DND-41 (cell line): ENCODE measurements at places on chromosomes 5 and 9.

DNA sequence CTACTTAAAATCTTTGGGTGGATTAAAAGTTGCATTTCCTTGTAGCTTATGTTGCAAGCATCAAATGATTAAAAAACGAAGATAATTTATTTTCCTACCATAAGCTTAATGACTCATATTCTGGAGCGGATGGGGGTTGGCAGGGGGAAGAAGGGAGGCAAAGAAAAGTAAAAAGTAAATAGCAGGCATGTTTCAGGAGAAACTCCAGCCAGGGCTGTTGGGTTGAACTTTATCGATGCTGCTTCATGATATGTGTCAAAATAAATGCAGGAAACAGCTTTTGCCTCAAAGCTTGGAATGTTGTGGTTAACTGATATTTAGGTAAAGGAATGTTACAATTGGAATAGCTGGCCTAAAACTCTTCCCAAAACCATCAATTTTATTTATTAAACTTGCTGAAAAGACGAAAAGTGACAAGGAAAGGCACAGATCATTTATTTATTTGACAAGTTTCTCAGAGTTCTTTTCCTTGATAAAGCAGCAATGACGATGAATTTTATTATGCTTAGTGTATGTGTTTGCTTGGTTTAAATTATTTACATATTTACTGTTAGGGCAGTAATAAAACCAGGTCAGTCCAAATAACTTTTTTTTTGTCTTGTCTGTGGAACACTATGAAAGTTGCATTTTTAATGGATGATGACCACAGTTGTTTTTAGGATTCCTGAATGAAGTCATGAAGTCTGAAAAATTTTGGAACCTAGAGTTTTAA lies 177.9 kb downstream of the PCSK1 start:
- no peak for DNase-seq

DNA sequence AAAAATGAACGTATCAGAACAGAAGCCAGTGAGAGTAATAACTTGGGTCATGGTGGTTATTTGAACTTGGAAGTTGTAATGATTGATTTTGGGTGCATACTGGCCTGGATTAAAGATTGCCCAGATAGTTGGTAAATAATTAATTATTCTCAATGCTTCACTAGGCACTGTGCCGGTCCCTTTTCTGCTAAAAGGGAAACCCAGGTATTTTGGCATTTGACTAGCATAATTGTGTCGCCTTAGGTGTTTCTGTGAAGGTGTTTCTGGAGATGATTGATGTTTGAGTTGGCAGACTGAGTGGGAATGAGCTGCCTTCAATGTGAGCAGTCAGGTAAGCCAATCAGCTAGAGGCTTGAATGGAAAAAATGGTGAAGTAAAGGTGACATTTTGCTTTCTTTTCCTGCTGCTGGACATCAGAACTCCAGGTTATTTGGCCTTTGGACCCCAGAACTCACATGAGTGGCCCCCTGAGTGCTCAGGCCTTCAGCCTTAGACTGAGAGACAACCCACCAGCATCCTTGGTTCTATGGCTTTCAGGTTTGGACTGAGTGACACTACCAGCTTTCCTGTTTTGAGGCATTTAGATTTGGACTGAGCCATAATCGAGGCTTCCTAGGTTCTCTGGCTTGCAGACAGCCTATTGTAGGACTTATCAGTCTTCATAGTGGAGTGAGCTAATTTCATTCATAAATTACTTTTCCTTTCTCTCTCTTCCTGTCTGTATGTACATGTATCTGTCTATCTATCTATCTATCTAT lies 120.7 kb upstream of the PAPPA start:
- no peak for DNase-seq

DNA sequence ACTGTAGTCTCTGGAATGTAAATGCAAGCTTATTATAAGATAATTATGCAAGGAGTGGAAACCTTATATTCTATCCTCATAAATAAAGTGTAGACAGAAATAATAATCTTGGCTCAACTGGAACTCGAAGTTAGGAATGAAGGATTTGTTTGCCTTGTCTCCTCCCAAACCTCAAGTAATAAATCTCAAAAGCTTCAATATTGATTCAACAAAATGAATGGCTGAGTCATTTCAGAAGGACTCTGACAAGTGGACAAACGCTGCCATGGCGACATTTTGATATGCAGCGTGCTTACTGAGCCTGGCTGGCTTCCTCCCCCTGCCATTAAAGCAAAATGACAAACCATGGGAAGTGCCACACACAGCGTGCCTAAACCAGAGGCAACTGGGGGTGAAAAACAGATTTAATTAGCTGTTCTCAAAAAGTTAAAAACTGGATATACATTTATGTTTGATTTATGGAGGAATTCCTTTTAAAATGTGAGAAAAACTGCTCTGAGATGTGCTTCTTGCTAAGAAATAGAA lies 10.5 kb upstream of the ADGRV1 start:
- no peak for DNase-seq

DNA sequence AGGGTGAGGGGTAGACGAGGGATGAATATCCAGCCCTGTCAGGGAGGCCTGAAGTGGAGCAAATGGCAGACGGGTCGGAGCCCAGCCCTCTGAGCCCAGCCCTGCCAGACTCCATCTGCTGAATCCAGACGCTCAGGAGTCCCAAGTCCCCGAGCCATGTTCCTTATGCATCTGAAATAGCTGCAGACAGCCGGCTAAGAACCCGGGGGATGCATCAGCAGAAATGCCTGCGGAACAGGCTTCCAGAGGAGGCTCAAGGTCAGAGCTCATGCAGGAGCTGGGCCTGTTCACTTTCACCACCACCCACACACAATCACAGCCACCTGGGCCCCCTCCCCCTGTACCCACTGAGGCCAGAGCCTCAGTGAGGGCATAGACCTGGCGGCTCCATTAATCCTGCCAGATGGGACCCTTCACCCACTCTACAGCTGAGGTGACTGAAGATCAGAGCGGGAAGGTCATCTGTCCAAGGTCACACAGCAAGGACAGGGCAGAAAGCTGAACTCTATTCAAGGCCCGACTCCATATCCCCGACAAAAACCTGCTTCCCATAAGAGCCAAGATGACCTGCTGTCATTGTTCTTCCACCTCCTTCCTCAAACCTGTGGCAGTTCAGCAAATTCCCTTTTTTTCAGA lies 24.4 kb upstream of the AKNA start:
- no peak for DNase-seq

DNA sequence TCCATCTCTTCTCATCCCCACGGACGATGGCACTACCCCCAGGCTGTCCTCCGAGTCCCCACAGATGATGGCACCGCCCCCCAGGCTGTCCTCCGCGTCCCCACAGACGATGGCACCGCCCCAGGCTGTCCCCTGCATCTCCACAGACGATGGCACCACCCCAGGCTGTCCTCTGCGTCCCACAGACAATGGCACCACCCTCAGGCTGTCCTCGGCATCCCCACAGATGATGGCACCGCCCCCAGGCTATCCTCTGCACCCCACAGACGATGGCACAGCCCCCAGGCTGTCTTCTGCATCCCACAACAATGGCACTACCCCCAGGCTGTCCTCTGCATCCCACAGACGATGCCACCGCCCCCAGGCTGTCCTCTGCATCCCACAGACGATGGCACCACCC lies 57.4 kb upstream of the PTCH1 start:
- DNase-seq: no peak

GRCh38 chr5:35063414-35063813 lies 15.7 kb upstream of the AGXT2 start:
- DNase-seq: no peak

DNA sequence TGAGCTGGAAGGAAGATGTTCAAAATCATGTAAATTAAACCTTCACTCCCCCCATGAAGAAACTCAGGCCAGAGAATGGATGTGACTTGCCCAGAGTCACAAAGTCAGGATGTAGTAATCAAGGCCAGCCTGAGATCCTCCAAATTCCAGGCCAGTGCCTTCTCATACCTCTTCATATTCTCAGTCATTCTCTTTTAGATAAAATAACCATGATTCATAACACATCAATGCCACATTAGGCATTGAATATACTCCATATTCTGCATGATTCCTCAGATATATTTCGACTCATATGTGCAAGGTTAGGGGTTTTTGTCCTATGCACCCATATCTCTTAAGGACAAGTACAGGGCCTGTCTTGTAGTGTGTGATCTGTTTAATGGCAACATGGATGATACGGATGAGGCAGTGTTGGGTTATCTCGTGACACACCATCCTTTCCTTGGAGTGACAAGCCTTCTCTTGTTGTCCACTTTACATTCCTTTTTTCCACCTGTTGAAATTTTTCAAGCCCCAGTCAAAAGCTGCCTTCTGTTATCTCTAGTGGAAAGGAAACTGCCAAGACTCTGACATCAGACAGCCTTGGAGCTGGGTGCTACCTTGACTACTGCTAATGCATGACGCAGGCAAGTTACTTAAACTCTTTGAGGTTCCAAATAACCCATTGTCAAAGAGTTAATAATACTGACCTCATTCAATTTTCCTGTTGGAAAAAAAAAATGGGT lies 227.5 kb upstream of the NR4A3 start:
- DNase-seq: no peak

DNA sequence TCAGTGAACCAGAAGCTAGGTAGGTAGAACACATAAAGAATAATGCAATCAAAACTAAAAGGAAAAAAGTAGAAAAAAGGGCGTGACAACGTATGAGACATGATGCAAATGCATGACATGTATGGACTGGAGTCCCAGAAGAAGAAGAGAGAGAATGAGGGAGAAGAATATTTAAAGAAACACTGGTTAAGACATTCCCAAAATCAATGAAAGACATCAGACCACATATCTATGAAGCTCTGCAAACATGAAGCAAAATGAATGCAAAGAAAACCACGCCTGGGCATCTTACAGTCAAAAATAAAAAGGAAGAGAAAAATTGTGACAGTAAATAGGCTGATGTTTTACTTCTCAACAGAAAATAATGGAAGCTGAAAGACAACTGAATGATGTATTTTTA lies 23.8 kb upstream of the NKD2 start:
- no peak for DNase-seq

DNA sequence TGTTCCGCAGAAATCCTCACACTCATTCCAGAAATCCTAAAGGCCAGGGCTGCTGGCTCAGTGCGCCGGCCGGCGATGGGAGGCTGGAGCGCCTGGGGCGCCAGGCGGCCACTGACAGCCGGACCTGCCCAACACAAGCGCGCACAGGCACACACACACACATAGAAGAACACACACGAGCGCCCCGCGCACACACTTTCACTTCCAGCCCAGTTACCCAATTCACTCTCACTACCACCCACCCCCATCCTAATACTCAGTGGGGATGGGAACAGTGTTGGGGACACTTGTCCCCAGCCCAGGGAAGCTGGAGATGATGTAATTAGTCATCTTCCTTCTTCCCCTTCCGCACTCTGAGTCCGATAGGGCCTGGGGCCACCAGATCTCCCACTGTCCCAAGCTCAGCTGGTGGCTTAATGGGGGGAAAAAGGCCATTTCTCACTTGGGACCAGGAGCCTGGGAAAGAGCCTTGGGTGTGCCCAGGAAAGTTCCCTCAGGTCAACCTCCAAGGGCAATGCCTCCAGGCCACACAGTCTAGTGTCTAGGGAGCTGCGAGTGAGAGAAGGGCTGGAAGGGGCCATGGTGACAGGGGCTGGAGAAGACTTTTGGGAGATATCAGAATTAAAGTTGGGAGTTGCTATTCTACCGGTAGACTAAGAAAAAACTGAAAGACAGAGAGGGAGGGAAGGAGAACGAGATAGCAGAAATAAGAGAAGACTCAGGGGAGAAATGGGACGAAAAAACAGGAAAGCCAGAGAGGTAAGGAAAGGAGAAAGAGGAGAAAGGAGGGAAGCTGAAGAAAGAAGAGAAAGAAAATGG lies 1.7 kb downstream of the EBF1 start:
- peak; percentile 34 for DNase-seq

DNA sequence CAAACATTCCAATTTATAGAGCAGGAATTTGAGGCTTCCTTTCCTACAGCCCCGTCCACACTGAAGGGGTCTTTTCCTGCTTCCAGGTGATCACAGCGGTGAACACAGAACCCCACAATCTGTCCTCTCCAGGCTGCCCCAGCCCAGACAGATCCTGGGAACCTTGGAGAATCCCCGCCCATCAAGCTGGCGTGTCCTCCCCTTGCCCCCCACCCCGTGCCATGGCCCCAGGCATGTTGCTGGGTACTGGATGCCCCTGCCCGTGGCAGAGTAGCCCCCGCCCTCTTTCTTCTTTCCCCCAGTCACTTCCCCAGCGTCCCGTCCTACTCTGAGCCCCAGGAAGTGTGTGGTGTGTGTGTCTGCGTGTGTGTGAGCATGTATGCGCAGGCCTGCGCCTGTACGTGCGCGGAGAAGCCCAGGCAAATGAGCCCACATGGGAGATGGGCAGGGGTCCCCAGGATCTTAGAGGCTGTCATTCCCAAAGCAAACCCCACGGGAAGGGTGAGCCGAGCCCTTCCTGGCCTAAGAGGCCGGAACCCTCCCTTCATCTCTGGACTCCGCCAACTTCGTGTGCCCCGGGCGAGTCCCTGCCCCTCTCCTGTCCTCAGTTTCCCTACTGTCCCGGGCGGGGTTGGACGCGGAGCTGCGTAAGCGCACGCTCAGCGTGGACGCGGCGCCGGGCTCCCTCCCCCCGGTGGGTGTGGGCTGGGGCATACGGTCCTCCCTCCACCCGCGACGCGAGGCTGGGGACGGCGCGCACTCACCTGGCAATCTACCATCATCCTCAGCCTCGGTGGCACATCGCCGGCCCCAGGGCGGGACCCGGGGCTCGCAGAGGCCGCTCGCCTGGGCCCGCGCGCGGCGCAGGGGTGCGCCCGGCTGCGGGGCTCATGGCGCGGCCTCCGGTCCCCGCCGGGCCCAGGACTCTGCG lies 15.2 kb downstream of the GBGT1 start:
- peak; percentile 65 for DNase-seq

DNA sequence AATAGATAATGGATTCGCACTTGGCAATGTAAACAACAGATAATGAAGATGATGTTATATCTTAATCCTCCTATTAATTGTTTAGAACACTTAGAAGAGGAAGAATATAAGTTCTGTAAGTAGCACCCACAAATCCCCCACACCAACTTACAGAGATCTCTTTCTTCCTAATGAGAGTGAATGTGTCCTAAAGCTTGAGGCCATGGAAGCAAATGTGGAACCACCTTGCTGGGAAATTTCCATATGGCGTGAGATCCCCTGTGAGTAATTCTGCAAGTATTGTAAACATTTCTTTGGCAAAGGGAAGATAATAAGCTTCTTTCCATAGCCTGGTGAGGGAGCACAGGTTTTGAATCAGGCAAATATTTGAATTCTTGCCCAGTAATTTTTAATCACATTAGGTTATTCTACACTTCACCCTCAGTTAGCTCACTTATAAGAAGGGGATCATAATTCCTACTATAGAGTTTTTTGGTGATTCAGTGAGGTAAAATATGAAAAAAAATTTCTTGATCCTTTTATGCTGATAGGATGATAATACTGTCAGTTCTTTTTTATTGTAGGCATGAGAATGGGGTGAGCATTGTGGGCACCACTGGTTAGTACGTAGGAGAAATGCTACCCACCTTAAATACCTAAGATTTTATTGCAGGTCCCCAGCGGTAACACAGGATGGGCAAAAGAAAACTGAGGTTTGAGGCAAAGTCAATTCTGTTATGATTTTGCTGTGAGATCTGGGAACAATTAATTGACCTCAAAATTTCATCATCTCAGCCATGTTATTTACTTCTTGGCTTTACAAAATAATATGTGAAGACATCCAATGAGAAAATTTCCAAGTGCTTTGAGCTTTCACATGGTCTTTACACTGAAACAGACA lies 574.8 kb downstream of the PSAT1 start:
- no peak for DNase-seq

- DNase-seq: no peak
Observed at GRCh38 chr5:61614606-61615005, 282.5 kb downstream of the ZSWIM6 start.

- DNase-seq: no peak
Observed at GRCh38 chr5:156378159-156378558, 51.2 kb downstream of the SGCD start.

- no peak for DNase-seq
Observed at GRCh38 chr9:76691517-76692313, 72.5 kb upstream of the PCA3 start.

GRCh38 chr9:77851882-77852595 lies 179.6 kb downstream of the GNAQ start:
- no peak for DNase-seq
